ENCODE measurements at places on chromosomes 7 and 10.

- no peak for DNase-seq
Observed at GRCh38 chr7:52352013-52352981, 683.1 kb upstream of the POM121L12 start.

- DNase-seq: no peak
Observed at GRCh38 chr10:75166623-75166972, 44.0 kb upstream of the VDAC2 start.

DNA sequence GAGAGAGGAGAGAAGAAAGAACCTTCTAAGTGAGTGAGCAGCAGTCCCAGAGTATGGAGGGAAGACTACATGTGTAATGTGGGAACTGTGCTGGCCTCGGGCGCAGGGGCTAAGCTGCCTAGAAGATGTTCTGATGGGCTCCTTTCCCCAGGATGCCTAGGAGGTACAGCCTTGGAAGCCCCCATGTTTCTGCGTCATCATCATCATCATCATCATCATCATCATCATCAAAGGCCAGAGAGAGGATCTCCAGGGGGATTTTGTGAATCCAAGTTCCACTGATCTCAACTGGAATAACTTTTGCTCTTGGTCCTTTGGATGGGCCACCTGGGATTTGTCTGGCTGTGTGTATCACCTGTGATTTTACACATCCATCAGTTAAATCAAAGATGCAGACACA, 86.0 kb downstream of the BUB3 start:
- DNase-seq: no peak

DNA sequence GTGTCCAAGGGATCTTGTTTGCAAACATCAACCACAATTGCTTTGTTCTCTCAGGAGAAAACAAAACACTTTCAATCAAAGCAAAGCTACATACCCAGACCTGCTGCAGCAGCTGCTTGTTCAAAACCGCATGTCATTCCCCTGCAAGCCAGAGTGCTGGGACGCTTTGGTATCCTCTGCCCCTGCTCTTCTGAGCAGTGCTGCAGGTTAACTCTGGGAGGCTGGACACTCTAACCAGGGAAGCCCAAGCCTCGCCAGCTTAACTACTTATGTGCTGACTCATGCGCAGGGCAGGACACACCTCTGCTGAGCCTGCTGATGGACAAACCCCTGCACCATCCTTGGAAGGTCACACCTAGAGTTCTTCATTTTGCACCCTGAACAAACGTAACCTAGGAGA, 28.2 kb upstream of the ASAH2 start:
- no peak for DNase-seq

GRCh38 chr7:131924857-131925256, 368.4 kb upstream of the PODXL start:
- no peak for DNase-seq
